ENCODE measurements at places on chromosomes 12 and 14.

DNA sequence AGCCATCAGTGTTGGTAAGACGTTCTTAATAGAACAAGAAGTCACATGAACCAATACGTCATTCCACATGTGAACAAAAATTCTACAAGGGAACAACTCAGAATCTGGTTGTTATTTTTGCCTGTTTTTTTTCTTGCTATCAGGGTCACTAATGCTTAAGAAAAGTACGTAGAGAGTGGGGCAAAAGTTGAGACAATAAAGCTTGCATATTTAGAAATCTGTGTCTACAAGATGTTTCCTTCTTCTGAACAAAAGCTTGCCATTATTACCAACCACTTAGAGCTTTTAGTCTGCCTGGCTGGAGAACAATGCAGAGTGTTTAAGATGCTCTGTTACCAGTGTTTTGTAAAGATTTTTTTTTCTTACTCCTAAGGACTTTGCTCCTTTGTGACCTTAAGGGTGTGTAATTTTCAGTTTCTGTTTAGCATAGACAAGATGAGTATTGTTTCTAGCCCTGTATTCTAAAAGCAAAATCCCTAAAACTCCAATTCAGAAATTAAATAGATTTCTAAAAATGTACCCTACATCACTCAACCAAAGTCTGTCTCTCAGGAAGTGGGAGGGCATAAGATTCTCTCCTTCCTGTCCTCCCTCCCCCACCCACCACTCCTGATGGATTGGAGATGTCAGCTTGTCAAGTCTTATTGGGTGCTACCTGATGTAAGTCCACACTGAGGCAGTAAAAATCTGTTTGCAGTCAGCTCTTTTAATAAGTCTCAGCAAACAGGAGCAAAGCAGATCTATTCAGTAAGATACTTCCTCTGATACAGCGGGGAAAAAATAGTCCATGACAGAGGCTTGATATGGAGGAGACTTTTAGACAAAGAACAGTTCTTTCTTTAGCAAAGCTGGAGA lies 267.6 kb downstream of the GRIN2B start:
- DNase-seq, result no peak

DNA sequence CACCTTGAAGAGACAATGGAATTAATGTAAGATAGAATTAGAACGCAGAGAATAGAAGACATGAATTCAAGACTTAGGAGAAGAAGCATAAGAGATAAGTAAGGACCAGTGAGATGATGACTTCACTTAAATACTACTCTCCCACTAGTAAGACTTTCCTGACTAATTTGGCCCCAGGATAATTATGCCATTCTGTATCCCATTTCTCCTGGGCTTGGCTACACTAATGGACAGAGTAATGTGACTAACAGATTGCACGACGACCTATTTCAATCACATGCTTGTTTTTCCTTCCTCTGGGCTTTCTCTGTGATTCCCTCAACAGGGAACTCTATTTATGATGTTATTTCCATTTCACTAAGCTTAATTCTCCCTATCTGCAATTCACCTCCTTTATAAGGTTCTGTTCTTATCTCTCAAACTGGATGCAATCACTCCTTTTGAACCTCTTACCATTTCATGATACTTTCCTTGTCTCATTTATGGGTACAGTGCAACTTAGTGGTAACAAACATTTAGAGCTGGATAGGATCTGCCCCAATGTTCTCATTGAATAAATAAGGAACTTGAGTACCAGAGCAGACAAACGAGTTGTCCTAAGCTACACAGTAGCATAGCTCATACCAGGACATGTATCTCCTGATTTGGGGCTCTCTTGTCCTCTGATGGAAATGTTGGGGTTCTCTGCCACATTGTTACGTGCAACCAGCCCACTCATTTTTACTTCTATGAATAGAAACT lies 102.7 kb downstream of the BTG1 start:
- DNase-seq, result no peak

DNA sequence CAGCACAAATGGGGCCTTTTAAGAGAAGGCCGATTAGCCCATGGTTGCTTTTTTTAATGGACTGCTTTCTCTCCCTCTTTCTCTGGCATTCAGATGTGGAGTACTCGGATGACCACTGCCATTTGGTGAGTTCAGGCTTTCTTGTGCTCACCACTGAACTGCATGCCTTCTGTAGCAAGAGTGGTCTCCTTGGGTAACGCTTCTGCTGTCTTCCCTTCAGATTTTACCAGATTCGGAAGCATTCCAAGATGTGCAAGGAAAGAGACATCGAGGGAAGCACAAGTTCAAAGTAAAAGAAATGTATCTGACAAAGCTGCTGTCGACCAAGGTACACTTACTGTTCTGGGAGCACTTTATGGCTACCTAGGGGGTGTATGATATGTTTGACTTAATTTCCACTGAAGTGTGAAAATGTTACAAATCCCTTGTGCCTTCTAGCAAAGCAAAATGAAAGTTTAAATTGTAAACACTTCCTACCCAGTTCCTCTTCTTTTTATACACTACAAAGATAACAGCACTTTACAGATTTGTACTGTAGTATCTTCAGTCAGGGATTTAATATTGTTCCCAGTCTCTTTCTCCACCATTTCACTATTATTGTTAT lies 148.8 kb downstream of the PLXNC1 start:
- no peak for DNase-seq

DNA sequence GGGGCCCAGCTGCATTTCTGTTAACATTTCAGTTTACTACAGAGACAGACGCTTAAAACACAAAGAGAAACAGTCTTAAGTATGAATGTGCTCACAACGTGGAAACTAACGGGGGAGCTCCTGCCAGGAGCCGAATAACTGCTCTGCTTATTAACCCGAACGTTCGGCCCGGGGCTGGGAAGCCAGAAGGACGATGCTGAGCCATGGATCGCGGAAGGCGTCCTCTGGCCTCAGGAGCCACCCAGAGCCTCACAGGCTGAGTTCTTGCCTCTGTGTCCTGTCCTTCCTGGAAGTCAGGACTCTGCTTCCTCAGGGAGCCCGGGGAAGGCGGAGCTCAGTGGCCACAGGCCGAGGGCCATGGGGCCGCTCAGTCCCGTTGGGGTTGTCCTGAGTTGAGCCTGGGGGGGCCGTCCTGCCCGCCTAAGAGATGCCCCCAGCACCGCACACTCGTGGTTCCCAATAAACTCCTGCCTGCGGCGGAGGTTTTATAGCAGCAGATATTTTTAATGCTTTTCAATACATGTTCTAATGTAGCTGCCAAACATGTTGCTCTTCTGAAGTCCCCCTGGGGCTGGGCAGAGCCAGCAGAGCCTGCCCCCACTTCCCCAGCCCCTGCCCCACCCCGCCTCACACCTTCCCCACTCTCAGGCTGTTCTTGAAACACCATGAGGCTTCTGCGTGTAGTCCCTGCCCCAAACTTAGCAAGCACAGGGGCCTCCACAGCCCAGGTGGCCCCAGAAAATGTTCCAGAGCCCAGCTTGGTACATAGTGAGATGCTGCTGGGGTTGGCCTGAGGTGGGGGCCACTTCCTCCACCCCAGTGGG lies 3.4 kb upstream of the TEX22 start:
- no peak for DNase-seq

DNA sequence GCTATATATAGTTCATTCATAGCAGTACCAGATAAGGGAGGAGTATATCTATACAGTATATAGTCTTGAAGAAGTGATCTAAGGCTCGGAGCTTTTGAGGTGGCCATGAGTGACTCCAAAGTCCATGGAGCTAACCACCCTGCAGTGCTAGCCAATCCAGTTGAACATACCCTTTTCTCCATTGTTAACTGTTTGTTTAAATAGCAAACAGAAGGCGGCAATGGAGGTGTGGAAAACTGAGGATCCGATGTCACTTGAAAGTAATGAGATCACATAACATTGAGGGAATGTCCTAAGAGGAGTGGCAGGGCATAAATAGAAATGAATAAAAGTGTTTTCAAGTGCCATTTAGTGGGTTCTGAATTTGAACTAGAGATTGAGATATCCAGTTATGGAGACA lies 12.4 kb upstream of the SNAPC1 start:
- no peak for DNase-seq

- DNase-seq, result no peak
Observed at GRCh38 chr12:95848575-95849388, 10.0 kb upstream of the SNRPF start.

DNA sequence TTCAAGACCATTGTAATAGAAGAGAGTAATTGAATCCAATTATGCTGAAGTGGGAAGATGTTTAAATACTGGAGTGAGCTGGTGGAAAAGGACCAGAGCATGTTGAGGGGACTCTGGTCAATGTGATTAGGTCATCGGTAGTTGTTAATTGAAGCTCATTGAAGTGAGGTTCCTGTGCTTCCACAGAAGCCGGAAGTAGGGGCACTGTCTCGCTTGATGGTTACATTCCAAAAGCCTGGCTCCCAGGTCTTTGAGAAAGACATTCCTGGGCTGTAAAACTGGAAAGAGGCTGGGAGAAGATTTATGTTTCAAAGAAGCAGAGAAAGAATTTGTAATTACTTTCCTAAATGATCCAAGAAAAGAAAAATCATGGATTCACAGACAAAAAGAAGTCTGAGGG lies 12.3 kb upstream of the CLECL1 start:
- no peak for DNase-seq

GRCh38 chr12:16361142-16361783 lies 13.8 kb downstream of the MGST1 start:
- DNase-seq, result no peak

DNA sequence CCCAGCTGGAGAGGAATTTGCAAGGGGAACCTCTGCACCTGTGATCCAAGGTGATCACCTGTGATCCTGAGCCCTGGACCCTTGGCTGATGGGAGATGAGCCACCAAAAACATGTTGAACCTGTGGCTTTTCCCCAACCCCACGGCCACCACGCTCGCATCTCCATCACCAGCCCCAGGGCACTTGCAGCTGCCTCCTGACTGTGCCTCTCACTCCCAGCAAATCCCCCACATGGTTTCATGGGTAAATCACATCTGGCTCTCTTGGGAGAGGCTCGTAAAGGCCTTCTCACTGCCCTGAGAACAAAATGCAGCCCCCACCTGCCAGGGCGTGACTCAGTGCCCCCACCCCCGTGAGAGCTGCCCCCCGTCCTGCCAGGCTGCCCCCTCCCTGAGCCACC lies 76.0 kb downstream of the RFLNA start:
- DNase-seq, result no peak

DNA sequence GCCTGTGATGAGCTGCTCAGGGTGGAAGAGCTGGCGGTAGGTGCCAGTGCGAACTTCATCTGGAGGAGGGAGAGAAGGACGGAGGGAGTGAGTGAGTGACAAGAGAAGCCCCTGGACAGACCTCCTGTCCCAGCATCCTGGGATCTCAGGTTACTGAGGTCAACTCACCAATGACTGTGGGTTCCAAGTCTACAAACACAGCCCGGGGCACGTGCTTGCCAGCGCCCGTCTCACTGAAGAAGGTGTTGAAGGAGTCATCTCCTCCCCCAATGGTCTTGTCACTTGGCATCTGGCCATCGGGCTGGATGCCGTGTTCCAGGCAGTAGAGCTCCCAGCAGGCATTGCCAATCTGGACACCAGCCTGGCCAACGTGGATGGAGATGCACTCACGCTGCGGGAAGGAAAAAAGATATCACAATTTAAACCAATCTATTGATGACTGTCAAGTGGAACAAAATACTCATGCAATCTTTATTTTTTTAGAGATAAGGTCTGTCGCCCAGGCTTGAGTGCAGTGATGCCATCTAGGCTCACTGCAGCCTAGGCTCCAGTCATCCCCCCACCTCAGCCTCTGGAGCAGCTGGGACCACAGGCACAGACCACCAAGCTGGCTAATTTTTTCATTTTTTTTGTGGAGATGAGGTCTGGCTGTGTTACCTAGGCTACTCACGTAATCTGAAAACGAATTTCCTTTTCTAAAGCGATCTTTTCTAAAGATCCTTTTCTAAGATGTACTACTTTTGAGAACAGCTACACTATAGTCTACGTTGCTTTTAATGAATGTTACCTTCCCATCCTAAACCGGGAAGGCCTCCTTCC lies 1.7 kb downstream of the TUBA1B start:
- DNase-seq, result no peak

GRCh38 chr14:104595911-104596450 lies 8.6 kb downstream of the TMEM179 start:
- DNase-seq, result peak; percentile 5

DNA sequence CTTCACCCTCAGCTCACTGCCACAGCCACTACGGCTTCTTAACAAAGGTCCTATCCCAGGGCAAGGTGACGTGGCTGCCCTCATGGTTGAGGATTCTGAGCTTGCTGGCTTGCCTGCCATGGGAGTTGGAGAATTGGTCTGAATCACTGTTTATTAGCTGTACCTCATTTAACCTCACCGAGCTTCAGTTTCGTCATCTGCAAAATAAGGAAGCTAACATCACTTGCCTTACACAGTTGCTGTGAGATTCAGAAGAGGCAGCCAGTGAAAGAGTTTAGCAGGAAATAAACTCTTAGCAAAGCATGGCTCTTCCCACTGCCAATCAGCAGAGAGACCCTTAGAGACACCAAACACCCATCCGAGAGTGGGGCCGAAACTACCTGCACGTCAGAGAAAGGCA lies 90.1 kb upstream of the KCNA1 start:
- no peak for DNase-seq

DNA sequence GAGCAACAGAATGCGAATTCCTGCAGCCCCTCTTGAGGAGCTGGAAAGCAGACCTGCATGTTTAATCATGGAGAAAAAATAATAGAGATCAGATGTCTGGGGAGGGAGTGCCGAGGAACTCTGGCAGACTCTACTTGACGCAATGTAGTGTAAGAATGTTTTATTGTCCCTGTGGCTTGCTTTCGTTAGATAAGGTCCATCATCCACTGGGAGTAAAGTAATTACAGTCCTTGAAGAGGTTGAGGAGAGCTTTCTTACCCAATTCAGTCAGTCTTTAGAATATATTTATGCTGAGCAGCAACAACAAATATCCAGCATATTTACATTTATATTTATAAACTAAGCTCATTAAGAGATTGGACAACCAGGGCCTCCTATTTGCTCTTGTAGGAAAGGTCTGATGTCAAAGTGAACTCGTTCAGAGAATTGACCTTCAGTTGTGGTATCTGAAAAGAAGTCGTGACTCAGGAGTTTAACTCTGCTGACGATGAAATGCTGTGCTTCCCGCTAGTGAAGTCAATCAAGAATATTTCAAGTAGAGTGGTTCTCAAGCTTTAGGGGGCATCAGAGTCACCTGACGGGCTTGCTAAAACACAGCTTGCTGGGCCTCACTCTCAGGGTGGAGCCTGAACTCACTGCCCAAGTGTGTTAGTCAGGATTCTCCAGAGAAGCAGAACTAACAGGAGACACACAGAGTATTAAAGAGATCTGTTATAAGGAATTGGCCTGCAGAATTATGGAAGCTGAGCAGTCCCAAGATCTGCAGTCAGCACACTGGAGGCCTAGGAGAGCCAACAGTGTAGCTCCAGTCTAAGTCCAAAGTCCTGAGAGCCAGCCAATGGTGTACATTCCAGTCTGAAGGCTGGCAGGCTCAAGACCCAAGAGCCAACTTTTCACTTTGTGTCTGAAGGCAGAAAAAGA lies 139.3 kb upstream of the LMNTD1 start:
- DNase-seq, result no peak
